Pancreas (tissue), 10 donors: ENCODE measurements at places on chromosomes 12 and 14.

- no peak overlapping the region for H3K4me3 ChIP-seq
- H3K4me1 ChIP-seq: peaks cover 22% of the 10 kb centered on the region
- peaks cover 79% of the 10 kb centered on the region for H3K36me3 ChIP-seq
- DNase-seq: no peak
- H3K27me3 ChIP-seq: no peaks in the 10 kb centered on the region
Measured at GRCh38 chr12:46361667-46362034, 10.9 kb downstream of the SLC38A2 start.

DNA sequence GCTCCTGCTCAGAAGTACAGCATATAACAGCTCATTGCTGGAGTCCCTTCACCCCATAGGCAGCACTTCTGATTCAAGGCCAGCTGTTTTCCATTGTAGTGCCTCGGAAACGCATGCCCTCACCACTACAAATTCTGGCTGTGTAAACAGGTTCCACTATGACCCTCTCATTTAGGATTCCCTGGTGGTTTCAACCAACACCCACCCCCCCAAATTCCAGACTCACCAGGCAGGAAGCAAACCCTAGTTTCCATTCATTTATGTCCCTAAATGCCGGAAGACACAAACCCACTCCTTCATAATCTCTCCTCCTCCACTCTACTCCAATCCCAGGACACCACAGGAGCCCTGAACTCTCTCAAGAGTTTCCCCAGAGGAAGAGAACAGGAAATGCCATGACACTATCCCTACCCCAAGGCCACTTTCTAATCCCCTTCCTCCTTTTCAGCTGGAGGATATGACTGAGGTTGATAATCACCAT, 75.9 kb upstream of the TMPO start:
- no peaks in the 10 kb centered on the region for H3K27me3 ChIP-seq
- no peak overlapping the region for H3K4me3 ChIP-seq
- H3K27ac ChIP-seq: peak overlapping the region; percentile 55
- no peak for DNase-seq
- peaks cover 11% of the 10 kb centered on the region for H3K4me1 ChIP-seq
- H3K36me3 ChIP-seq: no peaks in the 10 kb centered on the region

- no peaks in the 10 kb centered on the region for H3K36me3 ChIP-seq
- no peaks in the 10 kb centered on the region for H3K27me3 ChIP-seq
- H3K27ac ChIP-seq: no peak overlapping the region
- DNase-seq: no peak
- H3K4me3 ChIP-seq: no peak overlapping the region
- no peaks in the 10 kb centered on the region for H3K4me1 ChIP-seq
Measured at GRCh38 chr12:19474147-19474546, 34.9 kb downstream of the AEBP2 start.

DNA sequence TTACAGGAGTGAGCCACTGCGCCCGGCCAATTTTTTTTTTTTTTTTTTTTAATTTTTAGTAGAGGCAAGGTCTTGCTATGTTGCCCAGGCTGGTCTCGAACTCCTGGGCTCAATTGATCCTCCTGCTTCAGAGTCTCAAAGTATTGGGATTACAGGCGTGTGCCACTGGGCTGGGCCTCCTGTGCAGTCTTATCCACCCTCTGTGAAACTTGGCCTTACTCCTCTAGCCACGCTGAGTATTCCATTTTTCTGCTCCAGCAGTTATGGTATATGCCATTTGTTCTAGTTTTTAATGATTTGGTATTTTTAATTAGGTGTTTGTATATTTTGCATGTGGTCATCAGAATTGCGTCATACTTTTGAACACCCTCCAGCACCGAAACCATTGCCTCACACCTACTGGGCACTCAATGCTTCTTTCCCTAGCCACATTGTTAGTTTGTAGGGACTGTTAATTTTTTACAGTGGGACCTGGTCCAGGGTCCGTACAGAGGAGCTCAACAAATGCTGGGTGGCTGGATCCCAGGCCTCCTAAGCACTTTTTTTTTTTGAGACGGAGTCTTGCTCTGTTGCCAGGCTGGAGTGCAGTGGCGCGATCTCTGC, 11.4 kb downstream of the RIOX1 start:
- H3K36me3 ChIP-seq: no peaks in the 10 kb centered on the region
- no peaks in the 10 kb centered on the region for H3K4me1 ChIP-seq
- no peak for DNase-seq
- H3K4me3 ChIP-seq: no peak overlapping the region
- H3K27me3 ChIP-seq: no peaks in the 10 kb centered on the region
